ENCODE measurements at places on chromosomes 4 and X. TPM values are rescaled to one million over a fixed set of nuclear protein-coding genes. Genes with fewer than 3 reads are reported as not detected.
A peak's percentile ranks its signal among the peaks of the same experiment; 100 is the strongest.

FGF13 gene
- total RNA-seq = 0.47 TPM

RIBC1 gene
- total RNA-seq = 1.6 TPM

INTS6L gene
- total RNA-seq = 4.1 TPM

LDB2 gene
- 0.29 TPM for total RNA-seq

- peaks cover 25% of the 10 kb centered on the region for H3K27me3 ChIP-seq
- no peaks in the 10 kb centered on the region for H3K36me3 ChIP-seq
- no peak for DNase-seq
- no peak overlapping the region for H3K27ac ChIP-seq
- H3K4me3 ChIP-seq = no peak overlapping the region
These were observed 13.5 kb upstream of the GBA3 start for GRCh38 chr4:22678940-22679854.

- H3K4me3 ChIP-seq = no peak overlapping the region
- DNase-seq = no peak
- H3K27ac ChIP-seq = no peak overlapping the region
- H3K27me3 ChIP-seq = no peaks in the 10 kb centered on the region
- no peaks in the 10 kb centered on the region for H3K36me3 ChIP-seq
These were observed 81.1 kb upstream of the PABPC4L start for GRCh38 chr4:134282680-134283079.

DNA sequence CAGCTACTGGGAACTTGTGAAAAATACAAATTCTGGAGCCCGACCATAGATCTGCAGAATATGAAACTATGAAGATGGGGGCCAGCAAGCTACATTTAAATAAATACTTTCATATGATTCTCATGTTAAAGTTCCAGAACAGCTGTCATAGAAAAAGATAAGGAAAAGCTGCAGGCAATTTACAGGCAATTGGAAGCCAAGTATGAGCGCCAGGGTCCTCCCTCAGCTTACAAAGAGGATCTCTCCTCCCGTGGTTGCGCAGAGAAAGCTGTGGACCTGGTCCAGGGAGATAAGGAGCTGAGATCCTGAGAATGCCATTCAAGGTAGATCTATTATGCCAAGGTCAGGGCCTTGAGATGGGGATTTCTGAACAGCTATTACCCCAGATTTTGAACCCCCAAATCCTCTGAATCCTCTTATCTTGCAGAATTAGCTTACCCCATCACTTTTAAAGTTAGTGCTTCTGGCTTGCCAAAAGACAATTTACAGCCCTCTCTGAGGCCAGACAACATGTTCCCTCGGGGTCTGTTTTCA is 25.6 kb upstream of the FRAS1 start:
- no peak overlapping the region for H3K4me3 ChIP-seq
- no peak for DNase-seq
- H3K4me1 ChIP-seq = no peaks in the 10 kb centered on the region
- no peaks in the 10 kb centered on the region for H3K36me3 ChIP-seq

DNA sequence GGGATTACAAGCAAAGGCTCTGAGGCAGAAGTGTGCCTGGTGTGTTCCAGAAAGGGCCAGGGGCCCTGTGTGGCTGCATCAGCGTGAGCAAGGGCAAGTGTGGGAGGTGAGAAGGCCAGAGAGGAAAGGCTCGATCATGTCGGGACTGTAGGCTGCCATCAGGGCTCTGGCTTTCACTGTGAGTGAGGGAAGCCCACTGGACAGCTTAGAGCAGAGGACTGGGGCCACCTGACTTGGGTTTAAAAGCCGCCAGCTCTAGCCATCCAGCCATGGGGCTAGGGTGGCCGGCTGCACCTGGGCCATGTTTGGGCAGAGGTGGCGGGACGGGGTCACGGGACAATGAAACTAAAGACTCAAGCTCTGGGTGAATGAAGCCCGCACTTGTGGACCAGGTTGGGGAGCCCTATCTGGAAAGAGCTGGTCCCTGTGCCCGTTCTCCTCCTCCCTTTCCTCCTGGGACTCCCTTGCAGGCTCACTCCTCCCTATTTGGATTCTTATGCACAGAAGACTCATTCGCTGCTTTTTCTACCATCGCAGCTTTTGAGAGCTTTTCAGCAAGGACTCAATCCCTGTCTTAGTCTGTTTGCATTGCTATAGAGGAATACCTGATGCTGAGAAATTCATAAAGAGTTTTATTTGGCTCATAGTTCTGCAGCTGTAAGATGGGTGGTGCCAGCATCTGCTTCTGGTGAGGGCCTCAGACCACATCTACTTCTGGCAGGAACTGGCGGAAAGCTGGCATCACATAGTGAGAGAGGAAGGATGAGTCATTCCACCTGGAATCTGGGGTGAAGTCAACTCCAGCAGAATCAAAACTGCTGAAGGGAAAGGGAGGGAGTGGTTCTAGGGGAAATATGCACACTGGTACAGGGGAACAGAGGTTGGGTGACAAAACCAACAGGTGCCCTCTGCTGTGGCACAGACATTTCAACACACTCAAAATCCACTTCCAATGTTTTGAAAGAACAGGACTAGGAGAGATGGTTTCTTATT is 15.3 kb downstream of the CTAG1B start:
- no peaks in the 10 kb centered on the region for H3K36me3 ChIP-seq
- peaks cover 67% of the 10 kb centered on the region for H3K4me1 ChIP-seq
- peak overlapping the region; percentile 54 for H3K27ac ChIP-seq
- no peaks in the 10 kb centered on the region for H3K27me3 ChIP-seq
- peak; percentile 94 for DNase-seq

- H3K4me1 ChIP-seq = no peaks in the 10 kb centered on the region
- H3K36me3 ChIP-seq = no peaks in the 10 kb centered on the region
- DNase-seq = no peak
- no peak overlapping the region for H3K4me3 ChIP-seq
These were observed 3.9 kb downstream of the SERTM2 start for GRCh38 chrX:111515298-111515697.

- DNase-seq = no peak
- H3K27me3 ChIP-seq = no peaks in the 10 kb centered on the region
- no peak overlapping the region for H3K4me3 ChIP-seq
- no peak overlapping the region for H3K27ac ChIP-seq
- H3K36me3 ChIP-seq = no peaks in the 10 kb centered on the region
These were observed 132.5 kb downstream of the SORBS2 start for GRCh38 chr4:185679523-185679922.

GRCh38 chr4:164948975-164949374 is 28.5 kb downstream of the TRIM61 start:
- H3K27ac ChIP-seq = no peak overlapping the region
- no peak for DNase-seq
- H3K36me3 ChIP-seq = no peaks in the 10 kb centered on the region
- no peaks in the 10 kb centered on the region for H3K27me3 ChIP-seq
- no peaks in the 10 kb centered on the region for H3K4me1 ChIP-seq

GRCh38 chr4:99821918-99822503 is 5.4 kb downstream of the DAPP1 start:
- H3K36me3 ChIP-seq = no peaks in the 10 kb centered on the region
- DNase-seq = no peak
- no peaks in the 10 kb centered on the region for H3K27me3 ChIP-seq
- H3K27ac ChIP-seq = no peak overlapping the region

DNA sequence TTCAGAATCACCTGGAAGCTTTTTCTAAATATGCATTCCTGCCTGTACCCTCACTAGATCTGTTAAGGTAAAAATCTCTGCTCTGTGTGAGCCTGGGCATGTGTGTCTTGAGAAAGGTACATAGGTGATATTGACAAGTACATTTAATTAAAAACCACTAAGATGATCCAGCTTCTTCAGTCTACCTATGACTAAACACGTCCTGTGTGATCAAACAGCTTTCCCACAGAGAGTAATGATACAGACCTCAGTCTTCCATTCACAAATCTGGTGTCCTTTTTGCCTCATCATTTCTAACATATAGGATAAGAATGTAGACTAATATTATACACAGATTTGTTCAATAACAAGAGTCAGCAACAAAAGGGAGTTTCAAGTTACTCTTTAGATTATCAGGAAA is 42.6 kb downstream of the GALNT7 start:
- peak; percentile 41 for DNase-seq
- H3K27ac ChIP-seq = peak overlapping the region; percentile 79
- no peaks in the 10 kb centered on the region for H3K27me3 ChIP-seq
- H3K36me3 ChIP-seq = no peaks in the 10 kb centered on the region

- no peaks in the 10 kb centered on the region for H3K4me1 ChIP-seq
- H3K4me3 ChIP-seq = no peak overlapping the region
- H3K27me3 ChIP-seq = peaks cover 16% of the 10 kb centered on the region
- peak; percentile 59 for DNase-seq
- H3K36me3 ChIP-seq = no peaks in the 10 kb centered on the region
These were observed 75.8 kb downstream of the NUDT11 start for GRCh38 chrX:51420610-51421009.

- no peaks in the 10 kb centered on the region for H3K27me3 ChIP-seq
- H3K36me3 ChIP-seq = no peaks in the 10 kb centered on the region
- no peak for DNase-seq
- no peak within 1 kb of the TSS for H3K4me3 ChIP-seq
- H3K4me1 ChIP-seq = peaks cover 18% of the 10 kb centered on the region
- H3K27ac ChIP-seq = no peak within 1 kb of the TSS
These were observed at the start of gene PF4V1 for GRCh38 chr4:73853246-73853704. PF4V1 (plus strand) TSS chr4:73853296; CDS start chr4:73853363, 67 bp downstream.

Measured in PC-3 (cell line).